ENCODE measurements at places on chromosomes 2 and 18.

DNA sequence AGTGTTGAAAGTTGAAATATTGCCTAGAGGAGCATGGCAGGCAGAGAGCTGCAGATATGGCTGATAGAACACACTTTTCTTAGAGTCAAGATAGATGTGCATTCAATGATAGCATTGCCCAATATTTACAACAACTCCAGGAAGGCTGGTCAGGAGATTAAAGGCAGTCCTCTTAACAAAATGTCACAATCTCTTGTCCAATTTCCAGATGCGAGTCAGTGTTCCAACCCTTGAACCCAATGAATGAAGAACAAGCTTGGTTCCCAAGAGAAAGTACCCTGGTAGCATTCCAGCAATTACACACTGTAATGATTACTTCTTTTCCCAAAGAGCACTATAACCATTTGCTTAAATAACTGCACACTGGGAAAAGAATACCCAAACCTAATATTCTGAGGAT is 839.4 kb upstream of the VRK2 start:
- no peak for DNase-seq

- DNase-seq = no peak
Observed at GRCh38 chr2:232335859-232336215, 42.7 kb upstream of the ALPP start.

DNA sequence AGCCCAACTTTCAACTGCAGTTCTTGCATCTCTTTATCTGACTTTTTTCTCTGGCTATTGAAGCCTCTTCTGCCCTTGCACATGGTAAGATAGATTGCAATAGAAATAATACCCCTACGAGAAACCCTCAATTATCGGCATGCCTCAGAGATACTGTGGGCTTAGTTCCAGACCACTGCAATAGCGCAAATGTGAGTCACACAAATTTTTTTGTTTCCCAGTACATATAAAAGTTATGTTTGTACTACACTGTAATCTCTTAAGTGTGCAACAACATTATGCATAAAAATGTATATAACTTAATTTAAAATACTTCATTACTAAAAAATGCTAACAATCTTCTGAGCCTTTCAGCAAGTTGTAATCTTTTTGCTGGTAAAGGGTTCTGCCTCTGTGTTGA is 124.7 kb downstream of the PDE1A start:
- no peak for DNase-seq

GRCh38 chr2:53104263-53104662 is 663.3 kb upstream of the CHAC2 start:
- no peak for DNase-seq

DNA sequence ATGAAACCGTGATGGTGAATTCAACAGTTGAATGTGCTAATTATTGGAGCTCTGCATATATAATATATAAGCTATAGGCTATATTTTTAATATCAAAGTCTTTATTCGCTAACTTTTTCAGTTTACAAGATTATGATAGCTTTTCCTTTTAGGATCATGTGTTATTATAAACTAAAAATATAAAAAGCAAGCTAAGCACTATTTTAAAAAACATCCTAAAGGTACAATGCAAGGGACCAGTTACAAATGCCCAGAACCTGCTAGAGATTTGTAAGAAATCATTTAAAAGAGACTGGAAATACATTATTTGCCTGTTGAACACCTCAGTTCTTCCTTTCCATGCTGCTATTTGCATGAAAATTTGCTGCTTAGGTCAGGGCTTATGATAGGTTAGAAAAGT is 43.4 kb upstream of the EHBP1 start:
- no peak for DNase-seq

DNA sequence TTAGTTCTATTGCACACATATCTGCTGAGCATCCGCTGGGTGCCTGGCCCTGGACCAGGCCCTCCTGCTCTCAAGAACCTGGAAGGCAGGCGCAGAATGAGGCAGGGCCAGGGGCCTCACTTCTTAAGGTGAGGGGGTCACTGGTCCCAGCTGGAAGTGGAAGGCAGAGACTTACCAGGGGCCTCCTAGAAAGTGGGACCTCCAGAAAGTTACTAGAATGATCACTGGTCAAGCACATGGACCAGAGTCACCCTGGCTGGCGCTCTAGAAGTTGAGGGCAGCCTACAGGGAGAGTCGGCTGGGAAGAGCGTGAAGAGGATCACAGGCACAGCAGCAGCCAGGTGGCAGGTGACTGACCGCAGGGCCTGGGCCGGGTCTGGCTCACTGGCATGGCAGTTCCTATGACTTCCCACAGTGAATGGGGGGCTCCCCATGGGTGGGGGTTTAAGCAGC is 26.1 kb upstream of the MAL start:
- DNase-seq = no peak

DNA sequence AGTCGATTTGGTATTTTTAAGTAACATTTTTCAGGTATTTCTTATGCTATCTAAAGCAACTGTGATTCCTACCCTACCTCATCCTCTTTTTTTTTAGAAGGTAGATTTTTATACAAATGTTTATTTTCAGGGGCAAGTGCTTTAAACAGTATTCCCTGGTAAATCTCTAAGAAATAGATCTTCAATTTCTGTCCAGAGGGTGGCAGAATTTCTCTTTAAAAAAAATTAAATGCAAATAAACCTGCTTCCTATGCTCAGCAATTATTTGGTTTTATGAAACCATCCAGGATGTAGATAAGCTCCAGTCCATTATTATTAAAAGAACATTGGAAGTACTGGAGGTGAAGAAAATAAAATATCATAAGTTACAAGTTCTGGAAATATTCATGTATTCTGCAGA is 191.9 kb downstream of the MYO3B start:
- DNase-seq = no peak

GRCh38 chr2:16971722-16972234 is 306.1 kb upstream of the CYRIA start:
- no peak for DNase-seq

- DNase-seq = no peak
Observed at GRCh38 chr2:202101026-202101579, 28.0 kb downstream of the KIAA2012 start.

DNA sequence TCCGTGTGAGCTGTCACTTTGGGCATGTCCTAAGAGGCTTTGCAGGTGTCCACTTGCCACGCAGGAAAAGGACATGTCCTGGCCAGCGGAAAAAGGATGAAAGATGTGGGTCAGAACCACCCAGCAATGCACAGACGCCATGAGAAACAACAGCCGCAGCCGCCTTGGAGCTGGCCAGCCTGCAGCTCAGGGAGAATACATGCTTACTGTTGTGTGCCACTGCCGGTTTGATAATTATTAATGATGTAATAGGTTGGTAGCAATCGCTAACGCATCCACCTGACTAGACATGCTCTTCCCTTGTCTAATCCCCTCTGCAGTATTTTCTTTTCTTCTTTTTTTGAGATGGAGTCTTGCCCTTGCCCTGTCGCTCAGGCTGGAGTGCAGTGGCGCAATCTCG is 221.7 kb downstream of the HAUS1 start:
- no peak for DNase-seq

DNA sequence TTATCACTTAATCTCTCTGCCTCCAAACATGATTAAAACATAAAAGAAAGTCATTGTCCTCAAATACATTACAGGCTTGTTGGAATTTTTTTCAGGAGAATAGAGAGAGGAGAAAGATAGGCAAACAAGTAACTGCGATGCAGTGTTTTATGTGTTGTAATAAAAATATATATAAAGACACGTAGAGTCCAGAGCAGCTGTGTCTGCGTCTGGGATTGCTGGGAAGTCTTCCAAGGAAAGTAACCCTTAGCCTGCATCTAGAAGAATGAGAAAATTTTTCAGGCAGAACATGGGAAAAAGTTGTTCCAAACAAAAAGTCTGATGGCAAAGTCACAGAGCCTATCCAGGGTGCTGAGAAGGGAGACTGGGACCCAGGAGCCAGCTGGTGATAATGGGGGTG is 91.8 kb upstream of the ST6GAL2 start:
- DNase-seq = no peak

GRCh38 chr18:36303211-36303844 is 5.8 kb downstream of the FHOD3 start:
- DNase-seq = no peak

GRCh38 chr2:20164734-20165478 is 60.0 kb downstream of the SDC1 start:
- no peak for DNase-seq

- DNase-seq = no peak
Observed at GRCh38 chr18:9135081-9135911, 1.3 kb upstream of the ANKRD12 start.

DNA sequence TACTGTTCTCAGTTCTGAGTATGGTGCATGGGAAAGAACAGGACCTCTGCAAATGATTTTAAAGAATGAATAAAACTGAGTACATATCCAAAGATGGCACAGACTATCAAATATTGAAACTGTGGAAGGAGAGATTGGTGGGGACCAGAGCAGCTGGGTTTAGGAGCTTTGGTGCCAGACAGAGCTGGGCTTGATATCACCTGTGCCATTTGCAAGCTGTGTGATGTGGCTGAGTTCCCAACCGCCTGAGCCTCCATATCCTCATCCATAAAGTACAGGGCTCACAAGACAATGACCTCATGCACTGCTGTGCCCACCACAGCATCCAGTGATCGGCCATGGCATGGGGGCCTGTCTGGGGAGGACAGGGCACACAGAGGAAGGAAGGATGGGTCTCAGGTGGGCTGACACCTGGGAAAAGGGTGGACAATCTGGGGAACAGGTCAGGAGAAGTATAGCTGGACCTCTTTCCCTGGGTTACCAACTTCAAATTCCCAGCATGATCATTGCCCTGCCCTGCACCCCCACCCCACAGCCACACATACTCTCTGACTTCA is 83.9 kb upstream of the RAB6C start:
- no peak for DNase-seq

DNA sequence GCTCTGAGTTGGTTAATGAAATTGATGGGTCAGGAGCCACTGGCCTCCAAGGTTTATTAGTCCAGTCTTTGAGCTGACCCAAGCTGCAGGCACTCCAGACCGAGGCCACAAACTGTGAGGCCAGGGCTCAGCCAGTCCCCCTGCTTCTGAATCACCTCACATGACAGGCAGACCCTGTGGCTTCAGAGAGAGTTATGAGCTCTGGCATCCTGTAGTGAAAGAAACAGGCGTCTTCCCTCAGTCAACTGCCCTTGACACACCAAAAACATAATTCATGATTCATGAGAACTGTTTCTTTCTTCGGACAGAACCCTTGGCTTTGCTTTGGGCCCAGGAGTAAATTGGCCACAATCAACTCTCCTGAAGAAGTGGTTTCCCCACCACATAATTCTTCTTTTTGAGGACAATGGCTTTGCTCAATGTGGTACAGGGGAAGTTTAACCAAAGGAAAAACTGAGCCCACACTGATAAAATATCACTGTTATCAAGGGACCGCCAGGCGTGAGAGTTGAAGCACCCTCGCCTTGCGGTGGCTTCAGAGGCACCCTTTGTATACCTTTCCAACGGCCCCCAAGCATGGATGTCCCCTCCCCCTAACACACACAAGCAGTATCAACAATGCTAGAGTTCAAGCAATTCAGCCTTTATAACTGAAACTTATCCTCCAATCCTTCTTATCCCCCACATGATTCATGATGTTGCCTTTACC is 226.9 kb downstream of the CYRIA start:
- DNase-seq = no peak

All from stimulated activated CD4-positive, alpha-beta T cell treated with anti-CD3 and anti-CD28 coated beads, Interleukin-1b, Interleukin-23, amount 100 ng/mL, for 48 hours (primary cell).